CD4-positive, alpha-beta T cell treated with Interleukin-4 for 4 hours (primary cell): ENCODE measurements at places on chromosomes 13 and 19.

DNA sequence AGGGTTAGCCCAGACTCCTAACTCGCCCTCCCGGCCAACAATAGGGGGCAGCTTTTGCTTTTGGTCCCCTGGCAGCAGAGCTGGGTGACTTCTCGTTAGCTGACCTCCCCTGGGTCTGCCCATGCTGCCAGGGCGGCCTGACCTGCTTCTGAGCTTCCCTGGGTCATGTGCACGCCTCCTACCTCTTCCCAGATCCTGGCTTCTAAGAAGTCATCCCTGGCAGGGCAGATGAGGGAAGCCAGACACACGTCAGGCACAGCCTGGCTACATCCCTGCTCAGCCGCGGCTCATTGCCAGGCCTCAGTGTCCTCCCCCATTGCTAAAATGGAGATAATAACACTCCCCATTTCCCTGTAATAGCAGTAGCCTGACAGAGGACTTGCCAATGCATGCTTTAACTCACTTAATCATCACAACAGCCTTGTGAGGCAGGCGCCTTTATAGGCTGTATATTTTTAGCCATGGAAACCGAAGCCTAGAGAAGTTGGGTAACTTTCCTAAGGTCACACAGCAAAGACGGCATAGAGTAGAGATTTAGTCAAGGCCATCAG lies 2.1 kb downstream of the KCNK6 start:
- DNase-seq = no peak

GRCh38 chr19:3810708-3811355 lies 24.7 kb upstream of the MATK start:
- no peak for DNase-seq

- no peak for DNase-seq
Observed at GRCh38 chr19:13538601-13539253, 32.4 kb upstream of the CACNA1A start.

GRCh38 chr13:61170856-61171255 lies 244.8 kb downstream of the PCDH20 start:
- DNase-seq = no peak

GRCh38 chr13:72403396-72404010 lies 323.9 kb downstream of the MZT1 start:
- no peak for DNase-seq

GRCh38 chr19:19823916-19824315 lies 2.4 kb upstream of the ZNF506 start:
- DNase-seq = no peak

DNA sequence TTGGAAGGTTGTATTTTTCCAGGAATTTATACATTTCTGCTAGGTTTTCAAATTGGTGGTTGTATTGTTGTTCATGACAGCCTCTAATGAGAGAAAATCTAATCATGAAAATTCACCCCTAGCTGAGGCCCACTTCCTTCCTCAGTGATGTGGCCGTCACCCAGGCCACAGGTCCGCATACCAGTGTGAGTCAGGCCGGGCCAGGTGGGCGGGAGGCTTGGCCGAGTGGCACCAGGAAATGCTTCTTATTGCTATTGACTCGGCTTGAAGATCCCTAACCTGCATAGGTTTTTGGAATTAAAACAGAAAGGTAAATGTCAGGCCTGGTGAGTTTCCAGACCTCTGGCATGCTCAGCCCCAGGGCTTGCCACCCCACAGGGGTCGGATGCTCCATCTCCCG lies 88.7 kb downstream of the SCGB2B2 start:
- no peak for DNase-seq

DNA sequence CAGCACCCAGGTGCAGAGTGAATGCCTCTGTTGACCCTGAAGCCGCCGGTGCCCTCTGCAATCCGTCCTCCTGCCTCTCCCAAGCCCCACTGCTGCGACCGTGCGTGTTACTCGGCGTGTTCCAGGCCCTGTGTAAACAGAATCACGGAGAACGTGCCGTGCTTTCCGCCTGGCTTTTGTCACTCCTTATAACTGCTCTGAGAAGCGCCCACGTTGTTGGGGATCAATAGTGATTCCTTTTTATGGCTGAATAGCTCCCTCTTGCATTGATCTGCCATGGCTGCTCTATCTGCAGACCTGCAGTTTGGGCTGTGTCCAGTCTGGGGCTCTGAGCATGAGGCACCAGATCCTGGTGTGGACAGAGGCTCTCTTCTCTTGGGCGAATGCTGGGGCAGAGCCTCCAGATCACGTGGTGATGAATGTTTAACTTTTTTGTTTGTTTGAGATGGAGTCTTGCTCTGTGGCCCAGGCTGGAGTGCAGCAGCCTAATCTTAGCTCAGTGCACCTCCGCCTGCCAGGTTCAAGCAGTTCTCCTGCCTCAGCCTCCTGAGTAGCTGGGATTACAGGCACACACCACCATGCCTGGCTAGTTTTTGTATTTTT lies 15.8 kb downstream of the ADPRHL1 start:
- no peak for DNase-seq

- DNase-seq = no peak
Observed at GRCh38 chr13:34414616-34415015, 527.5 kb upstream of the NBEA start.

- no peak for DNase-seq
Observed at GRCh38 chr13:110466266-110466915, 95.1 kb downstream of the RAB20 start.

DNA sequence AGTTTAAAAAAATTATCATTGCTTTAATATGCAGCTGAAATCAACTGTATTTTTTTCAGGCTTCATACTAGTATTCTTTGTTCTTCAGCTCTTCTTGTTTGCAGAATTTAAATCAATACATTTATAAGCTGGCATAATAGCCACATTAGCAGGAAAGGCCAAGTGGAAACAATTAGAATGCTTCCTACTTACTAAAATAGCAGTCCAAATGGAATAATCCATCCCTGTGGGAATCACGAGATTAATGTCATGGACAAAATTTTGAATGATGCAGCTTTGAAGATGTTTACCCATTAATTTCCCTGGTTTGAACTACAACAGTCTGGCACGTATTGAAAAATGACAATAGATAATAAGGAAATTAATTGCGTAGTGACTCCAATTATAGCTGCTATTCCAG lies 2650.8 kb downstream of the PCDH9 start:
- no peak for DNase-seq

DNA sequence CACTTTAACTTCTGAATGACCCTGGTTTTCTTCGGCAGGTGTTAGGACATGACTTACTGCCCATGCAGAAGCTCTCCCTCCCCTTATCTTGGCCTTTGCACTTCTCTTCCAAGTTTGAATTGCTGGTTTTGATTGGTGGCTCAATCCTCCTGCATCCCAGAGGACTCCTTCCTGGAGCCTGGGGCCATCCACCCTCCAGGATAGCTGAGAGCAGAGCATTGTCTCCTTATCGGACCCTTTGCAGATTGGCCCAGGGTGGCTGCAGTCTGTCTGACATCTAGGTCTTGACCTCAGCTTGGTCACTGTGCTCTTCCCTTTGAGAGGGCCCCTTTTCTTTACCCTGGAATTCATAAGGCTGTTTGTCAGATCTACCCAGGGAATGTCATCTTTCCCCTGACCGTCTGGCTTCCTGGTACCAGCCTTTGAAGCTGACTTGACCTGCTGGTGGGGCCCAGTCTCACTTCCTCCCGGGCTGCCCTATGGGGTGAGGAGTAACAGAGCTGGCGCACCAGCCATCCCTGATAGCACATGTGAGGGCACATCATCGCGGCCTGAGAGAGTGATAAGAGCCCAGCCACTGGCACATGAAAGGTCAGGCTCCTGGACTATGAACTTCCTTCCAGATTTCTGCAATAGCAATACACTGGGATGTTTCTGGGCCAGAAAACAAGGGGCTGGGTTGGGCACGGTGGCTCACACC lies 172.9 kb upstream of the UBL3 start:
- DNase-seq = no peak

DNA sequence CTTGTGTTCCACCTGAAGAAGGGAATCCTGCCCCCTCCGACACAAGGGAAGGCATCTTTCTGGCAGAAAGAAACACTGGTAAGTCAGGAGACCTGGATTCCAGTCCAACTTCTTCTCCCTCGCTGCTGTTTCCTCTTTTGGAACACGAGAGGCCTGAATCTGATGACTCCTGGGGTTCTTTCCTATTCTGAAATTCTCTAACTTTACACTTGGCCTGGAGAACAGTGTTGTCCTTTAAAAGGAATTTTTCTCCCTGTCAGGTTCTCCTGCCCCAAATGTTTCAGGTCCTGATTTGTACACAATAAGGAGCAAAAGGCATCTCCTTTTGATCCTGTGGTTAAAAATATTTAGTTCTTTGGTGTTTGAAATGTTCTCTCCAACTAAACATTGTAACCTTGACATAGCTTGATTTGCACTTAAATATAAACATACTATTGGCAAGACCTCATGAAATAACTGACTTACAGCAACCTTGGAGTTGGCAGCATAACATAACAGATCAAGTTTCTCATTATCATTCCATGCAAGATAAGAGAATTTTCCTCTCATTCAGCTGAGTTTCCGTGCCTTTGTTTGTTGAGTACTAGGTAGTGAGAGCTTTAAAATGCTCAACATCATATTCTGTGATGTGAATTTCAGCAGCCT lies 244.8 kb downstream of the COG6 start:
- DNase-seq = no peak

GRCh38 chr13:102903659-102904407 lies 58.0 kb downstream of the ERCC5 start:
- DNase-seq = no peak

GRCh38 chr19:2327773-2328400 lies 499 bp downstream of the LSM7 start:
- peak; percentile 77 for DNase-seq

DNA sequence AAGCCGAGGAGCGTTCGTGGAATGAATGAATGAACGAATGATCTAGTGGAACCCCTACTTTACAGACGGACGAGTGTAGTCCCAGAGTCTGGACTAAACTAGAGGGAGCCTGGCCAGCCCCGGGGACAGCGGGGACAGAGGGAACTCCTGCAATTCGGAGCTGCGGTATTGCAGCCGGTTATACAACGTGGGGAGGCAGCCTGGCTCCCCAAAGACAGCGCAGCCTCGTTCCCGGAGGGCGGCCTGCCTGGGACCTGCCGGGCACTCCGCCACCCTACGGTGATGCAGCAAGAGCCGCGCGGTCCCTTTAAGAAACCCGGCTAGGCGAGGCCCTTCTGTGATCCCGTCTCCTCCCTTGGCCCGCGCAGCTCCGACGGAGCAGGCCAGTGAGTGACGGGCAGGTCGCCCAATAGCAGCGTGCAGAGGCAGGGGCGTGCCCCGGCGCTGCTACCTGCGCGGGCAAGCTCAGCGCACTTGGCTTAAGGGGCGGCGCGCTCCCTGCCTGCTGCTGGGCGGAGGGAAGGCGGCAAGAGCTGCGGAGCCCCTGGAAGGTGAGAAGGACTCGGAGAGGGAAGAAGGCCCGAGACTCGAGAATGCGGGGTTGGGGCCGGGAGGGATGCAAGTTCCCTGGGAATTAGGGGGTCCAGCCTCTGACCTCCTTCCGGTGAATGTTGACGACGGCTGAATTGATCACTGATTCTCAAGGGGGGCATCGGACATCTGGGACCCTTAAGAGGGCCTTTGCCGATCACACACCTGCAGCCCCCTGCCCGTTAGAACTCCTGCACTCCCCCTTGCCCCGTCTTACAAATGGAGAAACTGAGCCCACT lies at the start of gene ABCA7:
ABCA7 (plus strand) TSS at position 462 of the 830 bp plus-strand sequence. CDS start 1,255 bp downstream, outside the sequence.
- peak; percentile 99 for DNase-seq

GRCh38 chr19:43309466-43309865 lies 40.1 kb upstream of the PSG9 start:
- no peak for DNase-seq

GRCh38 chr19:17244618-17245534 lies 843 bp downstream of the NR2F6 start:
- DNase-seq = no peak

DNA sequence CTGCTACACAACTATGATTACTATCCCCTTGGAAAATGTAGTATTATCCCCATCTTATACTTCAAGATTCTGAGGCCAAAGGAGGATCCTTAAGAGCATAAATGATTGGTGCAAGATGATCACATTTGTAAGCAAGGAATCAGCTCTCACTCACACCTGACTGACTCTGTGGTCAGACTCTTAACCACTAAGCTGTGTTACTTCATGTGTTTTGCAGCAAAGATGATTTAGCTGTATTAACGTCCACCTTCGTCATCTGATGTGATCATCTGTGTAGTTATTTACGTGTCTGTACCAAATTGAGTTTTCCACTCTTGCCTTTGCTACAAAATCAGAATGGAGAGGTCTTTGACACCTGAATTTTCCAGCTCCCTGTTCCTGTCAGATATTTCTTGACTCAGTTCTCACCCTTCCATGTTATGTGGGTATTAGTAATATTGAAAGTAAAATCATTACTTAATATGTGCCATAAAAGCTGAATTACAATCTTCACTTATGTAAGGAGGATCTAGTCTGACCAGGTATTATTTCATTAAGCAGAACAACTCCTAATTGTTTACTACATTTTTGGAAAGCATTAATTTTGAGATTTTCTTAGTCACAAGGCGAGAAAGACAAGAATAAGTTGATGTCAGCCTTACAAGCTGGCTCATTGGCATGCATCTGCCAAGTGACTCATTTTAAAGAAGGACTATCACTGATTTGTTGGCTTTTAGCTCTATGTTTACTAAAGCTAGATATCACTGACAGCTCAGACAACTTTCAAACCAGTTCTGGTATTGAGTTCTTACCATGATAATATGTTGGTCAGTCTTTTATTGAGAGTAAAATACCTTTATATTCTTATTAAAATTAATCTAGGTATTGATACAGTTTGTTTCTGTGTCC lies 1279.8 kb upstream of the PCDH9 start:
- no peak for DNase-seq

- DNase-seq = no peak
Observed at GRCh38 chr19:51552996-51553725, 17.9 kb upstream of the ZNF175 start.
